WTC11 (cell line): ENCODE measurements at places on chromosomes 1 and 21.

DNA sequence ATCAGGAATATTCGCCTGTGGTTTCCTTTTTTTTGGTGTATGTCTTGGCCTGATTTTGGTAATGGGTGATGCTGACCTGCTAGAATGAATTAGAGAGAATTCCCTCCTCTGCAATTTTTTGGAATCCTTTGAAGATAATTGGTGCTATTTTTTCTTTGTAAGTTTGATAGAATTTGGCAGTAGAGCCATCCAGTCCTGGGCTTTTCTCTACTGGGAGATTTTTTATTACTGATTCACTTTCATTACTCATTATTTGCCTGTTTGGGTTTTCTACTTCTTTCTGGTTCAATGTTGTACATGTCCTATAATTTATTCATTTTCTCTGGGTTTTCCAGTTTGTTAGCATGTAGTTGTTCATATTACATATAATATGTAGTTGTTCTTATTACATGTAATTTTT, 48.7 kb downstream of the NTMT2 start:
- no peak for DNase-seq

- no peak for DNase-seq
Observed at GRCh38 chr1:242477944-242478343, 46.6 kb downstream of the PLD5 start.

DNA sequence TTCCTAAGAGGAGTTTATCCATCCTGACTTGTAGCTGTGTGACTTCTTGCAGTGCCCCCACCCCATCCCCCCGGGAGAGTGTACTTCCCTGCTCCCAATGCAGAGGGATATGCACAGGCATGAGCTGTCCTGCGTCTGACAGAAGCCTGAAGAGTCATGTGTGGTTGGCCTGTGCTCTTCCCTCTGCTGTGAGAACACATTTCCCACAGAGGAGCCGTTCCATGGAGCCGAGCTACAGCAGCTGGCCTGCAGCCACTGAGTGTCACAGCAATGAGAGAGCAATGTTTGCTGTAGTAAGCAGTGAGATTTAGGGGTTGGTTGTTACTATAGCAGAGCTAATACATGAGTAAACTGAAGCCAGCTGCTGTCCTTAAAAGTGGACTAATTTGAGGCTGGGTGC, 22.0 kb downstream of the PARS2 start:
- DNase-seq, result no peak

DNA sequence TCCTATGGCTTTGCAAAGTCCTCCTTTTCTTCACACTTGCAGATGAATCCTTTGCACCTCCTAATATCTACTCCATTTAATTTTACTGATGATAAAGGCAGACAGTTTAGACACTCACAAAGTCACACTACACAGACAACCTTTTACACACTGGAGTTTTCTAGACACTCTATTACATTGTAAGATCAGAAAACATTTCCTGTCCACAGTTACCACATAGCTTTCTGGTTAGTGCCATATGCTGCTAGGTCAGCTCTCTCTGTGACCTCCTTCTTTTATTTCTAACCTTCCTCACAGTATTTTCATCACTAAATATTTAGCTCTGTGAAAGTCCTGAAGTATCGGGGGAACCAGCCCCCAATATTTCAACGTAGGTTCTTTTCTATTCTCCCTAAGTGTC, 5.1 kb downstream of the SH2D1B start:
- no peak for DNase-seq

DNA sequence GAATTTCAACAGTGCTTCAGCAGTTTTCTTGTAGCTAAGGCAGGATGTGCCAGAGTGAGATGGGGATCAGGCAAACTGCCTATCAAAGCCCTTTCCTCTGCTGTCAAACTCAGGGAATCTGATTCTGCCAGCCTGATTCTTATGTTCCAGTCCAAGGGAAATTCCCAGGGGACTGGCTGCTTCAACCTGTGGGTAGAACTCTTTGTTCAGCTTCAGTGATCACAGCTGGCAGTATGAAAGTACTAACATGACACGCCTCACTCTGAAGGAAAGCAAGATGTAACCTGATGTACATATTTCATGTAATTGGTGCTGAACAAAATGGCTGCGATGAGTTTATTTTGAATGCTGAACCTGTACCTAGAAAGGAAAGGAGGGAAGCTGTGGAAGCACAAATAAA, 40.1 kb upstream of the SLC5A9 start:
- DNase-seq, result no peak

GRCh38 chr1:175635092-175635491, 108.3 kb downstream of the TNR start:
- DNase-seq, result no peak

DNA sequence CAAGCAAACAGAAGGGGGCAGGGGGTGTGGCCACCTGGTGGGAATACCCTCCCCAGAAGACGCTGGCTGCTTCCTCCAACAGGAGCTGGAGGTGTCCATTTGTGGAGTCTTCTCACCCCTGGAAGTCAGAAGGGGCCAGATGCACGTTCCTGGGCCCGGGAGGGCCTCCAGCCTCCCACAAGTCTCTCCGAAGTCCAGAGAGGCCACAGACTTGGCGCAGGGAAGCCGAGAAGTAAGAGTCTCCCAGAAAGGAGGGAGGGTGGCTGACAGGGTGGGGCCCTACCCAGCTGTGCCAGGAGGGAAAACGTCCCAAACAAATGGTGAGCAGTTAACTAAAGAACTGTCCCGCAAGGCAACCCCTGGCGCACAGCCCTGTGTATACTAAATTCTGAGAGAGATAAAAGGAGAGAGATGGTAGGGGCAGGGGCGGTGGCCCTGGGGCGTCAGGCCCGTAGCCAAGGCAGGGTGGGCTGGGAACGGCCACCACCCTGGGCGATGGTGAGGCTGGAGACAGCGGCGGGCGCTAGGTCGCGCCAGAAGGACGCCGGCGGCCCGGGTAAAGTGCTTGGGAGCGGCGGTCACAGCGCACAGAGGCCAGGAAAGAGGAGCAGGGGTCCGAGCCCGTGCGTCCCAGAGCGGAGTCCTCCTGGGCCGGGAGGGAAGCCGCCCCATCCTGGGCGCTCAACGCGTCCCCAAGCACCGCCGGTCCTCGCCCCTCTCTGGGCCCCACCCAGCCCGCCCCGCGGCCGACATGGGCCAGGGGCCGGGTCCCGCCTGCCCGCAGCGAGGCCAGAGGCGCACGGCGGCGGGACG, 1.2 kb downstream of the CHD5 start:
- peak; percentile 50 for DNase-seq

DNA sequence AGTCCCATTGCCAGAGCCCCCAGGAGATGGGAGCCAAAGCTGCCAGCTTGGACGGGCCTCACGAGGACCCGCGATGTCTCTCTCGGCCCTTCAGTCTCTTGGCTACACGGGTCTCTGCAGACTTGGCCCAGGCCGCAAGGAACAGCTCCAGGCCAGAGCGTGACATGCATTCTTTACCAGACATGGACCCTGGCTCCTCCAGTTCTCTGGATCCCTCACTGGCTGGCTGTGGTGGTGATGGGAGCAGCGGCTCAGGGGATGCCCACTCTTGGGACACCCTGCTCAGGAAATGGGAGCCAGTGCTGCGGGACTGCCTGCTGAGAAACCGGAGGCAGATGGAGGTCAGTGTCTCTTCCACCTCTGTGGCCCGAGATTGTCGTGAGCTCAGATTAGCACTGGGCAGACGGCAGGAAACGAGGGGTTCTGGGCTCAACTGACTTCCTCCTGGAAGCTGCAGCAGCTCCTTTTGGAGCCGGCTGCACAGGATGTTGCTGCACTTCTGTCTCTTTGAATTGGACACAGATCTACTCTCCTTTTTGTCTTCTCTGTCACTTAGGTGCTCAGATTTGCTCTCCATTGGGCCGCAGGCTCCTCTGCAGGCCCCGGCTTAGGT, 68.0 kb downstream of the DISC1 start:
- DNase-seq, result no peak

GRCh38 chr21:19076031-19076430, 672.4 kb upstream of the TMPRSS15 start:
- DNase-seq, result no peak

DNA sequence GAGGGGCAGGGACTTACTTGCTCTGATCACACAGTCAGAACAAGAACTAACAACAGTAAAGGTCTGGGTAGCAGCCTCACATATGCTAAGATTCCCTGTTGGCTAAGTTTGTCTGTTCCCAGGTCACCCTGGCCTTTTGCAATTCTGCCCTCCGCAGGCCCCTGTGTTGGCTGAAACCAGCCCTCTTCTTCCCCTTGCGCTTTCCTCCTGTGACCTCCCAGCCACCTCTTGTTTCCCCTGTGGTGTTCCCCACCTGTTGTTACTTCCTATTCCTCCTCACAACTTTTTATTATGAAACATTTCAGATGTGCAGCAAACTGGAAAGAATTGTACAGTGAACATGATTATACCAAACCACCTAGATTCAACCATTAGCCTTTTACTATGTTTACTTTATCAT, 23.4 kb downstream of the MAPKAPK2 start:
- DNase-seq, result no peak
